Amniotic stem cell (primary cell): ENCODE measurements at places on chromosomes 13 and 19.

- no peak for DNase-seq
Observed at GRCh38 chr13:93818345-93818744, 591.7 kb downstream of the GPC6 start.

GRCh38 chr13:100667894-100668293 is 6.7 kb downstream of the TMTC4 start:
- no peak for DNase-seq

- DNase-seq, result no peak
Observed at GRCh38 chr13:113732176-113732960, 26.7 kb upstream of the TMEM255B start.

- no peak for DNase-seq
Observed at GRCh38 chr13:36567485-36567884, 106.3 kb upstream of the SERTM1 start.

DNA sequence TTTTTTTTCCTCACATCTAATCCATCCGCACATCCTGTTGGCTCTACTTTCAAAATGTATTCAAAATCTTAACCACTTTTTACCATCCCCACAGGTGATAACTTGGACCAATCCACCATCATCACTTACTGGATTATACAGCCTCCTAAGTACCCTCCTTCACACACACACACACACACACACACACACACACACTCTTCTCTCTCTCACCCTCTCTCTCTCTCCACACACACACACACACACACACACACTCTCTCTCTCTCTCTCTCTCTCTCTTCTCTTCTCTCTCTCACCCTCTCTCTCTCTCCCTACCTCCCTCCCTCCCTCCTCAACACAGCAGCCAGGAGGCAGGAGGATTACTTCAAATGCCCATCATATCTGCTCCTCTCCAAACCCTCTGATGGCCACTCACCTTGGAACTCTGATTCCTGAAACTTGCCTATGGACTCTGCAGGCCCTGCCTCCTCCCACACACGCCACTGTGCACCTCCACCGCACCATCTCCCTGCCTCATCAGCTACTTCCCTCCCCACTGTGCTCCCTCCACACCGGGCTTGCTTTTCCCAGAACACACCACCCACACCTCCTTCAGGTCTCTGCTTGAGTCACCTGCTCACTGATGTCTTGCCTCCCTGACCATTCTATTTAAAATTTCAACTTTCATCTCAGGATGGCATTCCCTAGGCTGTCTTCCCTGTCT is 39.7 kb downstream of the RCBTB2 start:
- no peak for DNase-seq

DNA sequence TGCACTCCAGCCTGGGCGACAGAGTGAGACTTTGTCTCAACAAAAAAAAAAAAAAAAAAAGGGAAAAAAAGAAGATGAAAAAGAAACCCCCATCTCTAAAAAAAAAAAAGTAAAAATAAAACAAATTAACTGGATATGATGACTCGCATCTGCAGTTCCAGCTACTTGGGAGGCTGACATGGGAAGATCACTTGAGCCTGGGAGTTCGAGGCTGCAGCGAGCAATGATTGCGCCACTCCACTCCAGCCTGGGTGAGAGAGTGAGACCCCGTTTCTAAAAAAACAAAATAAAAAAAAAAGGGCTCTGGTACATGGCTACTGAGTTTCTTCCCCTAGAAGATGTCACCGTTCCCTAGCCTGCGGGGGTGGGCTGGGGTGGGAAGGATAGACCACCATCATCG is 2.4 kb upstream of the CATSPERG start:
- no peak for DNase-seq

DNA sequence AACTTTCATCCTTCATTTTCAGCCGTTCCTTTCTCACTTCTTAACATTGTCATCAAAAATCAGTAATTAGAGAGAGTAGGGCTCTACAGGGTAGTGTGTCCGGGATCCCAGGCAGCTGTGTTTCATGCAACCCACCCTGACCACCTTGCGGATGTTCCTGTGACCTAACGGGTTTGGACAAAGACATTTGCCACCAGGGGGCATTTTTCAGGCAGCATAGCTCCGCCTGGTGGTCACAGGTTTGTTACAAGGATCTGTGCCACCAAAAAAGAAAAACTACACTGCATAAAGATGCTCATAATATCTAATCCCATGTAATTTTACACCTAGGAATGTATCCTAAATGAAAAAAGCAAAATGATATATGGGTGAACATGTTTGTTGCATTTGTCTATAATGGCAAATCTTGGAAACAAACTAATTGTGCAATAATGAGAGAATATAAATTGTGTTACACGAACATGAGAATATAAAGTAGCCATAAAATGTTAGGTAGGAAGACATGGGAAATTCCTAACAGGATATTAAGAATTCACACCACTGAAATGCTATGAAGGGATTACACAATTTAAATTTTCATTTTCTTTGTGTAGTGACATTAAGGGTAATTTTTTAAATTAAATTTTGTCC is 123.0 kb downstream of the SLC7A1 start:
- DNase-seq, result peak; percentile 44

- no peak for DNase-seq
Observed at GRCh38 chr19:13302526-13303270, 152.5 kb downstream of the IER2 start.

- DNase-seq, result peak; percentile 46
Observed at GRCh38 chr13:66532146-66532545, 698.0 kb downstream of the PCDH9 start.

DNA sequence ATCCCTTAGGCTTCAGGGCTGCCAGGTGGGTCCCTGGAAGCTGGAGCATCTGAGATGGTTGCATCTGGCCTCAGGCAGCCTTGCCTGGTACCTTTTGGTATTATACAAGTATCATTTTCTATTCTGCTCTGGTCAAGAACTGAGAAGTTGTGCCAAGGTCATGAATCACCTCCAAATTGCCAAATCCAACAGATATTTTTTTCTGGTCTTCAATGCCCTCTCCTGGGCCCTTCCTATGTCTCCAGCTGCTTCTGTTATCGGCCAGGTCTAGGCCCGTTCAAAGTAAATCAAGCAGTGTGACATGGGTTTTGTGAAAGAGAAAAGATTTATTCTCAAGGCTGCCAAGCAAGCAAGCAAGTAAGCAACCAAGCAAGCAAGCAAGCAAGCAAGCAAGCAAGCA is 271.1 kb upstream of the MAB21L1 start:
- no peak for DNase-seq

DNA sequence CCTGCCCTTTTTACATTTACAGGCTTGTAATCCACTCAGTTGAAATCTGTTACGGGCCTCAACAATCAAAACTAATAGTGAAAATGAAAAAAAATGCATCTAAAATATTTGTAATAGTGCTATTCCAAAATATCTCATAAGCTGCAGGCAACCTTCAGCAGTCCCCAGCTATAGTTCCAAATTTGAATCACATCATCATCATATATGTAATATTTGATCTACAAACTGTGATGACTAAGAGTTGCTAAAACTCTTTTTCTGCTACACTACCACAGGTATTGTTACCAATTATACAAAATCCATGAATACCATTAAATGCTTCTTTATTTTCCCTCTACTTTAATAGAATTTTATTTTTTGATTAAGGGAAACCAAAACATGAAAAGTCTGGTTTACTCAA is 121.4 kb upstream of the RFC3 start:
- no peak for DNase-seq

DNA sequence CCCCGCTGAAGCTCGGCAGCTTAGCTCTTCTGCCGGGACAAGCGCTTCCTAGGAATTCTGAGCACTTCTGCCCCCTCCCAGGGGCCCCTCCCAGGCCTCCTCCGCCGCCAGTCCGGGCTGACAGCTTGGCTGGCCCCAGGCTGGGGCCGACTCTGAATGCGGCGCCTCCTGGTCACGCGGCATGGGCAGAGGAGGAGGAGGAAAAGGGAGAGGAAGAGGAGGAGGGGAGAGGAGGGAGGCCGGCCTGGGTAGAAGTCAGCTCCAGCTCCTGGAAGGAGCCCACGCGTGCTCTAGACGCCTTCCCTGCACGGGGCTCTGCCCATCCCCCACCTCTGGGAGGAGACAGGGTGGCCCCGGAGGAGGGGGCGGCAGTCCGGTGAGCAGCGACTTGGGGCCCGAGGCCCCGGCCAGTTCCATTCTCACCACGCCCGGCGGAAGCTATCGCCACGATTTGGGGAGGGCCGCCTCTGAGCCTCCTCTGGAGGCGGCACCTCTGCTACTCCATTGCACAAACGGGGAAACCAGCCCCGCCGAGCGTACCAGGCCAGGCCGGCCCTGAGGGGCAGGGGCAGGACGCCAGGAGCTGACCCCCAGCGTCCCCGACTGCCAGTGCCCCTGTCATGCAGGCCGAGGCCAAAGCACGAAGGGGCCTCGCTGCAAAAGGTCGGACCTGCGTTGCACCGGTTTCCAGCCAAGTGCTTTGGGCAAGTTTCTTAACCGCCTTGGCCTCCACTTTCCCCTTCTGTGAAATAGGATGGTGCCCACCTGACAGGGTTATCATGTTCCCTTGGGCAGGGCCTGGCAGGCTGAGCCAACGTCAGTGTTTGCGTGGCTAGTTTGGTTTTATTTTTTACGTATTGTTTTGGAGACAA is 31.6 kb downstream of the CCNE1 start:
- DNase-seq, result no peak

DNA sequence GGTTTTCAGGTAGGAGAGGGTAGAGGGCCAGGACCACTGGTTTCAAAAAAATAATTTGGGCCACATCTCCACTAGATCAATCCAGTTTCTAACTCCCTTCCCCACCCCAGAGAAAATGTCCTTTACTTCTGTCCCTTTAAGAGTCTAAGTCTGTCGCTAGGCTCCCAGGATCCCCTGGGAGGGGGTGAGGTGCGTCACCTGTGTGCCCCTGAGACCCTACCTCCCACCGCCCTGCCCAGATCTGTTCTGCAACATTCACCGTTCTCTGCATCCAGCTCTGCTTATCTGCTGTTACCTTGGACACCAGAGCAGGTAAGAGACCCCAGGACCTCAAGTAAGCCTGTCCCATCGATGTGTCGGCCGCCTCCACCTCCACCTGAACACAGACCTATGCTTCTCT is at the start of gene GFY:
Gene GFY (plus strand): TSS at position 211 of the 400 bp plus-strand sequence. CDS start 1,043 bp downstream, outside the sequence.
- DNase-seq, result no peak

- DNase-seq, result no peak
Observed at GRCh38 chr13:46716821-46717220, 80.1 kb downstream of the ESD start.

- DNase-seq, result no peak
Observed at GRCh38 chr13:40522282-40522681, 144.2 kb downstream of the FOXO1 start.

DNA sequence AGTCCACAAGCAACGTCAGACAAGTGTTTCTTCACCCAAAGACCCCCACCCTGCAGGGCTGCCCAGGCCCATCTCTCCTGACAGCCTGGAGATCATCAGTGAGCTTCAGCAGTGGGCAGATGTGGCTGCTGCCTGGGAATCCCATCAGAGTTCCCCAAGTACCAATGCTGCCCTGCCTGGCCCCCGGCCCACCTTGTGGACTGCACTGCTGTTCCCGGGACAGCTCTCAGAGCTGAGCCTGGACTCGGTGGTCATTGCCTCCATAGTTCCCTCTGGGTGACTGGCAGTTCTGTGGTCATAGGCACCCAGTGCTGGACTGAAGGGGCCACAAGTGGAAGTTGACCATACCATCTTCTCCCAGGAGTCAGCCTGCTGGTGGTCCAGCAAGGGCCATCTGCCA is 24.5 kb upstream of the ZNF492 start:
- DNase-seq, result no peak

DNA sequence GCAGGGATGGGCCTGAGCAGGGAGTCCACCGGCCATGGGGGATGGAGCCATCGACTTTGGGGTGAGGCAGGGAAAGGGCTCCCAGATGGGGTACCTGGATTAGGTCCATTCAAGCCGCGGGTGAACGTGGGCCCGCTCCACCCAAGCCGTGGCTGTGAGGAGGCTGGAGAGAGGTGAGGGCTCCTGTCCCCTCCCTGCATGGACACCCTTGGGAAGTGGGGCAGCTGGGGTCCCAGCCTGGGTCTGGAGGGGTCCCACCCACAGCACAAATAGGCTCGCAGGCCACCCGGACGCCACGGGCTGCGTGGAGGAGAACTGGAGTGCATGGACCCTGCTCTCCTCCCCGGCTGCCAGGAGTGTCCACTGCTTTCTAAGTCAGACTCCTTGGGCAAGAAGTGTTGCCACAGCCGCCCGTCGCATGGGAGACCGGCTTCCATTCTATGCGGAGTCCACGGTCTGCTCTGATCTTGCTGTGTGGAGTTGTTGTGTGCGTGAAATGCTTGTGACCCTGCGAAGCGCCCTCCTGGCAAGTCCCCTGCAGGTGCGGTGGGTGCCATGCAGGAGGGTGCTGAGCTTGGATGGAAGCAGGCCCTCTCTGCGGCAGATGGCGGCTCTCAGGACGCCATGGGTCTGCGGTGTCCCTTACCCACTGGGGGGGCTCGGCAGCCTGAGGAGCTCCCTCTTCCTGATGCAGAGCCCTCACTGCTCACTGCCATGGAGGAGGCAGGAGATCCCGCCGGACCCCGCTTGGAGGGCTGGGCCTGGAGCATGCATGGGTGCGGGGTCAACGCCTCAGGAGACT is 2.0 kb downstream of the DAZAP1 start:
- no peak for DNase-seq

DNA sequence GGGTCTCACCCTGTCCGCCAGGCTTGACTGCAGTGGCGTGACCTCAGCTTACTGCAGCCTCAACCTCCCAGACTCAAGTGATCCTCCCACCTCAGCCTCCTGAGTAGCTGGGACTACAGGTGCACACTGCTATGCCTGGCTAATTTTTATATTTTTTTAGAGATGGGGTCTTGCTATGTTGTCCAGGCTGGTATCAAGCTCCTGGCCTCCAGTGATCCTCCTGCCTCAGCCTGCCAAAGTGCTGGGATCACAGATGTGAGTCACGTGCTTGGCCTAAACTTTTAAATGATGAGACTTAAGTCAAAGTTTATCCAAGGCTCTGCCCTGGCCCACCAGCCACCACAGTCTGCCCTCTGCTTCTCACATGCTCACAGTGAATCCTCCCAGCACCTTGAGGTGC is 2.2 kb downstream of the C19orf33 start:
- no peak for DNase-seq

GRCh38 chr13:92177966-92178365 is 779.5 kb downstream of the GPC5 start:
- DNase-seq, result no peak

DNA sequence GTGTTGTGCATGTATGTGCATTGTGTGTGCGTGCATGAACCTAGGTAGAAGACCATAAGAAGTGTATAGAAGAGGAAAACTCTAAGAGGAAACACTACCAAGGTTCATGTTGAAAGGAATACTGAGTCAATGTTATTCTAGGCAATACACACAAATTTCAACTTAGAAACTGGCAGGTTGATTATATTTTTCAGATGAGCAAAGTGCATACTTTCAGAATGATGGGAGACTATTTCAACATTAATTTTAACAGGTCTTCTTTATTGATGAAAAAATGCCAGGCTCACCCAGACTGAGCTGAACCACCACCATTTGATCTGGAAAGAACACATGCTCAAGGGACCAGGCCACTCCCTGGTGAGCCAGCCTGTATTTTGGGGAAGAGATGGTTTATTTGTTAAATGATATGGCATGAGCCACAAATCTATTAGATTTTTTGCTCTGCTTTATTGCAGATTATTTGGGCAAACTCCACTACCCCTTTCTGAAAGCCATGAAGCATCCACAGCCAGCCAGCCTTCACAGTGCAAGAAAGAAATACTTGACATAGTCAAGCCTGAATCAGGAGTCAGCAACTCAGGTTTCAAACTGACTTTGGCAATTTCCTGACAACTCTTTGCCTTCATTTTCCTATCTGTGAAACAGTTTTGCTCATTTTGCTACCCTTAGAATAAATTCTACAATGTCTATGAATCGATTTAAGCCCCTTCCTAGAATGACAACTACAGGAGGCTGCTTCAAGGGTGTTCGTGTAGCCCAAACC is 368.9 kb downstream of the COG6 start:
- DNase-seq, result no peak
